ENCODE measurements at places on chromosomes 16 and 17.

DNA sequence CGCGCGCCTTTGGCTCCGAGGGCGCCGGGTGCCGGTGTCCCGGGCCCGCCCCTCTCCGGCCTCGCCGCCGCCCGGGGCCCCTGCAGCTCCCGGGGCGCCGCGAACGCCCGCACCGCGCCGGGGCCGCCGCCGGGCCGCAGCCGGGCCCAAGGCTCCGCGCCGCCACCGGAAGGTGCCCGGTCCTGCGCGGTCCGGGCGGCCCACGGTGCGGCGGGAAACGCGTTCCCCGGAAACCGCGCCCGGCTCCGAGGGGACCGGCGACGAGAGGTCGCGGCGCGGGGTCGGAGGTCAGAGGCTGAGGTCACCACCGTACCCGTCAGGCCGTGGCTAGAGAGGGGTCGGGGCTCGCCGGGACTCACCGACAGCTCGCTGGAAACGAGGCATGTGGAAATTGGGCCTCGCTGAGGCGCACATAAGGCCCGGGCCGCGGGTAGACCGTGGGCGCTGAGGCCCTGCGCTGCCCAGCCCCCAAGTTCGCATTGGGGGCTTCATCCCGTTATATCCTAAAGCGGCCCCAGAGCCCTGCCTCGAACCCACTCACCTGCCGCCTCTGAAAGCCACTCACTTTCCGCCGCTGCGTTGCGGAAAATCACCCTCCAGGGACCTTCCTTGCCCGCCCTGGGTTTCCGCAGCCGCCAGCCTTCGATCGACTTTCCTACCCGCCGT is at the start of gene DUS1L:
TSS of gene DUS1L (minus strand) at position 167 of the 666 bp plus-strand sequence. CDS start 745 bp downstream, outside the sequence.
- peak; percentile 61 for DNase-seq

- DNase-seq, result no peak
Measured at GRCh38 chr17:1486802-1487695, 5.4 kb downstream of the MYO1C start.

- DNase-seq, result no peak
Measured at GRCh38 chr17:18246109-18246725, 12.3 kb downstream of the FLII start.

- no peak for DNase-seq
Measured at GRCh38 chr16:73315645-73316044, 267.7 kb upstream of the ZFHX3 start.

DNA sequence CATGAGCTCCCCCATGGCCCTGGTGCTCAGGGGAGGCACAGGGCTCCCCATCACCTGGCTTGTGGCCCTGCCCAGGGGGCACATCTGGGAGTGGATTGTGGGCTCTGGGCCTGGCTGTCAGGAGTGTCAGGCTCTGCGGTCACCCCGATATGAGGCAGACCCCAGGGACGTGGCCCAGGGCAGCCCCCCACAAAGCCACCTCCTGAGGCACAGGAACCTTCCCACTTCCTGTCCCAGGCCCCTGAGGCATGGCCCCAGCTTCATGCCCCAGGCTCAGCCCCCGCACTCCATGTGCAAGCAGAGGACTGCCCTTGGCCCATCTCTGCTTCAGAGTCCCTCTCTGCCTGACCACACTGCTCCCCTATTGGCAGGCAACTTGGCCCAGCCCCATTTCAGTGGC is 160.3 kb downstream of the PCTP start:
- no peak for DNase-seq

DNA sequence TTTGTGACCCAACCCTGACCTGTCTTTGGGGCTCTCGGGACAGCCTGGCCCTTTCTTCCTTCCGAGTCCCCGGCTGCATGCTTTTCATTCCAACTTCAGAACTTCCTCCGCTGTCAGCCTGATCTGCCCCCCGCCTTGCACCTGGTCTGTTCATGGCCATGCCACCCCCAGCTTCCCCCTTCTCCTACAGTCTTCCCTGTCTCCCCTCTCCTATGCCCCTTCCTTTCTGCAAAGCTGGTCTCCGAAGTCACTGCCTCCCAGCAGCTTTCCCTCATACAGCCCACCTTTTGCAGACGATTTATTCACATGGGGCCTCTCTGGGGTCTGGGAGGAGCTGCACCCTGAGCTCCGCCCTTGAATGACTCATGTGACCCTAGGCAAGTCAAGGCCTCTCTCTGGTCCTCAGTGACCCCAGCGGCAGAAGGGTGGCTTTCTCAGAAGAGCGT is 47.1 kb upstream of the SDK2 start:
- no peak for DNase-seq

DNA sequence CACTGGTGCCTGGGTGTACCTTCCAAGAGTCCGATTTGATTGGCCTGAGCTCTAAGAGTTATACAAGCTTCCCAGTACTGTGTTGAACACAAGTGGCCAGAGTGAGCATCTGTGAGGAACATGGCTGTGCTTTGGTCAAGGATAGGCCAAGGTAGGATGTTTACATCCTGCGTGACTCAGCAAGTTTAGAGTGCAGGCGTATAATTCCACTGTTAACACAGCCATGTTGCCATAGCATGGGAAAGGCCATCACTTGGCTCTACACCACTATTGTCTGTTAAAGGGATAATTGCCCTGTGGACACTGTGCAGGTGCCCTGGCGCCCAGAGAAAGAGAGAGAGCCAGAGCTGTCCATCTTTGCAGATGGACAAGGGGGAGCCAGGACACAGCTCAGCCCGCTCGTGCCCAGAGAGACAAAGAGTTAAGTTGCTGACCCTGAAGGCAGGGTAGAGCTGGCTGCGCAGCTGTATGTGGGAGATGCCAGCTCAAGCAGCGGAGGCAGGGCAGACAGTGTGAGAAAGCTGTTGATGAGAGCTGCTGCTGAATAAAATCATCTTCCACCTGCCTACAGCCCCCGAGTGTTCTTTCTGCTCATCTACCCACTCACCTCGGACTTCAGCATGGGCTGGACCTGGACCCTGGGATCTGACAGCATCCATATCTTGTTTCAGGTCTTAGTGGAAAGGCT is 11.7 kb downstream of the CFAP52 start:
- no peak for DNase-seq

- DNase-seq, result no peak
Measured at GRCh38 chr17:8599351-8600011, 31.0 kb downstream of the MYH10 start.

- DNase-seq, result no peak
Measured at GRCh38 chr17:55285340-55286301, 20.9 kb downstream of the HLF start.

DNA sequence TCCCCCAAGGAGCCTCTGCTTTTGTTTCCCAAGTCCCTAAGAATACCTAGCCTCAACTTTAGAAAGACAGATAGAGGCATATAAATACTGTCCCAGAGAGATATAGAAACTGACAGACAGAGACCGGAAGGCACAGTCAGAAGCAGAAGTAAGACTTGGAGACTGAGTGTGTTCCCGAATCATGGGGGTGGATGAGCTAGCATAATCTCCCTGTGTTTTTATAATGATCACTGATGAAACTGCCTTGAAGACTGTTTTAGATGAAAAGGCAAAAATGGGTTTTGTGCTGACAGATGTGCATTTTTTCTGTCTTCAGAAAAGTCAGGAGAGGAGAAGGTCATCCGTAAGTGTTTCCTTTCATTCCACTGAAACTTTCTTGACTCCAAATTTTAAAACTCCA is 8.3 kb upstream of the PSMD3 start:
- no peak for DNase-seq

- no peak for DNase-seq
Measured at GRCh38 chr17:51347851-51348584, 87.7 kb downstream of the UTP18 start.

GRCh38 chr17:50576864-50577263 is 16.3 kb downstream of the CACNA1G start:
- DNase-seq, result no peak

DNA sequence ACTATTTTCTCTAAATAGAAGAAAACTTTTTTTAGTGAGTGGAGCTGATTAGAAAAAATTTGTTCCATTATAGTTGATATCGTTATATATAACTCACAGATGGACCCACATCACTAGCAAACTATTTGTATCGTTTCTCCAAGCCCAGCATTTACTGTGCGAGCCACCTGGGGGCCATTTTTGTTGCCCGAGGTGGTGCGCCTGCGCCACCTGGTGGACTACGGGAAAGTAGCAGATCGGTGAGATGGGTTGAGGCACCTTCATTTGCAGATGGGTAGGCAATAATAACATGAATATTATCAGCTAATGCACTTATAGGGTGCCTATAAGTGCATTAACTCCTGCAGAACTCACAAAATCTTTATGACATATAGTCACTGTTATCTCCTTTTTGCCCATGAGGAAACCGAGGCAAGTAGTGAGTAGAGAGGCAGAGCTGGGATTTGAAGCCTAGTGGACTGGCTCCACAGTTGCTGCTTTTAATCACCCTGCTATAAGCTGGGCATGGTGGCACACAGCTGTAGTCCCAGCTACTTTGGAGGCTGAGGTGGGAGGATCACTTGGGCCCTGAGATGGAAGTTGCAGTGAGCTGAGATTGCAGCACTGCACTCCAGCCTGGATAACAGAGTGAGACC is 23.2 kb upstream of the NTN1 start:
- DNase-seq, result peak; percentile 66

GRCh38 chr16:59604354-59604753 is 870.2 kb upstream of the GOT2 start:
- DNase-seq, result no peak

DNA sequence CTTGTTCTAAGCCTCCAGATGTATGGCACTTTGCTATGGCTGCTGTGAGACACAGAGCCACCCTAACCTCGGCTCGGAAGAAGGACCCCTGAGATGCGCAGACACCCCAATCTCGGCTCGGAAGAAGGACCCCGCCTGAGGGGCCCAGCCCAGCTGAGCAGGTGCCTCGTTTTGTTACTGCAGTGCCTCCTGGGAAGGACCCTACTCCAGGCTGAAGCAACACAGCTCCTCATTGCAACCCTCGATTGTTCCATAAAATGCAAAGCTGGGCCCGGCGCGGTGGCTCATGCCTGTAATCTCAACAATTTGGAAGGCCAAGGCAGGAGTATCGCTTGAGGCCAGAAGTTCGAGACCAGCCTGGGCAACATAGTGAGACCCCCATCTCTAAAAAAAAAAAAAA is 61.3 kb downstream of the C16orf95 start:
- no peak for DNase-seq

GRCh38 chr16:46800494-46800893 is 30.5 kb downstream of the C16orf87 start:
- no peak for DNase-seq

GRCh38 chr16:11107780-11108465 is 148.1 kb downstream of the SOCS1 start:
- no peak for DNase-seq

GRCh38 chr16:28163699-28164098 is 48.1 kb downstream of the XPO6 start:
- no peak for DNase-seq

- no peak for DNase-seq
Measured at GRCh38 chr17:62588109-62588508, 39.4 kb upstream of the MRC2 start.

DNA sequence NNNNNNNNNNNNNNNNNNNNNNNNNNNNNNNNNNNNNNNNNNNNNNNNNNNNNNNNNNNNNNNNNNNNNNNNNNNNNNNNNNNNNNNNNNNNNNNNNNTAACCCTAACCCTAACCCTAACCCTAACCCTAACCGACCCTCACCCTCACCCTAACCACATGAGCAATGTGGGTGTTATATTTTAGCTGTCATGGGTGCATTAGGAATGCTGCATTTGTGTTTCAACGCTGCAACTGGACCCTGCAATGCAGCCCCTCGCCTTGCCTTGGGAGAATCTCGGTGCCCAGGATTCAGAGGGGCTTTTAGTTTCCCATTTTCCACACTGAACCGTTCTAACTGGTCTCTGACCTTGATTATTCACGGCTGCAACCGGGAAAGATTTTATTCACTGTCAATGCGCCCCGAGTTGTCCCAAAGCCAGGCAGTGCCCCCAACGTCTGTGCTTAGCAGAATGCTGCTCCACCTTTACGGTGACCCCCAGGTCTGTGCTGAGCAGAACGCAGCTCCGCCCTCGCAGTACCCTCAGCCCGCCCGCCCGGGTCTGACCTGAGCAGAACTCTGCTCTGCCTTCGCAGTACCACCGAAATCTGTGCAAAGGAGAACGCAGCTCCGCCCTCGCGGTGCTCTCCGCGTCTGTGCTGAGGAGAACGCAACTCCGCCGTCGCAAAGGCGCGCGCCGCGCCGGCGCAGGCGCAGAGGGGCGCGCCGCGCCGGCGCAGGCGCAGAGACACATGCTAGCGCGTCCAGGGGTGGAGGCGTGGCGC is 43.3 kb downstream of the POLR3K start:
- peak; percentile 16 for DNase-seq

DNA sequence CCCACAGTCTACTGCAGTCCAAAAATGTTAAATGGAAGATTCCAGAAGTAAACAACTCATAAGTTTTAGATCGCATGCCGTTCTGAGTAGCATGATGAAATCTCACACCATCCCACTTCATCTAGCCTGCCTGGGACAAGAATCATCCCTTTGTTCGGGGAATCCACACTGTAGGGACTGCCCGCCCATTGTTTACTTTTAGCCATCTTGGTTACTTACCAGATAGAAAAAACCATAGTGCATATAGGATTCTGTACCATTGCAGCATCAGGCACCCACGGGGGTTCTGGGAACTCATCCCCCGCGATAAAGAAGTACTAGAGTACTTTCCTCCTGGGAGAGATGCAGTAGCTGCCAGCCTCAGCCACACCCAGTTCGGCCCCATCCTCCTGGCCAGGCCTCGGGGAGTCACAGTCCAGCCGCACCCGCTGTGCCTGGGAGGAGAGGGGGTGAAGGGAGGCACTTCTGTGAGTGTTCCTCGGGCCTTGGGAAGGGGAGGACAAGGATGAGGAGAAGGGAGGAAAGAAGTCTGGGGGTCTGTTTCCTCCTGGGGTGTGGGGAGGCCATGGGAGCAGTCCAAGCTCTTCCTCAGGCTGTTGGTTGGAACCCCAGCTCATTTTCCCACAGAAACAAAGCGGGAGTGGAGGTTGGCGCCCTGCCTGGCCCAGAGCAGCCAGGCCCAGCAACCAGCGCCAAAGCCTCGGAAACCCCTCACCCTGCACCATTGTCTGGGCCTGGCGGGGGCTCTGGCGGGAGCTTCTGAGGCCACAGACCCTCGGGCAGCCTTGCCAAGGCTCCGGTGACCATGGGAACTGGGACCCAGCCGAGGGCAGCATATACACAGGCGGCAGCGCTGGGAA is 8.9 kb downstream of the TRIM47 start:
- DNase-seq, result no peak

DNA sequence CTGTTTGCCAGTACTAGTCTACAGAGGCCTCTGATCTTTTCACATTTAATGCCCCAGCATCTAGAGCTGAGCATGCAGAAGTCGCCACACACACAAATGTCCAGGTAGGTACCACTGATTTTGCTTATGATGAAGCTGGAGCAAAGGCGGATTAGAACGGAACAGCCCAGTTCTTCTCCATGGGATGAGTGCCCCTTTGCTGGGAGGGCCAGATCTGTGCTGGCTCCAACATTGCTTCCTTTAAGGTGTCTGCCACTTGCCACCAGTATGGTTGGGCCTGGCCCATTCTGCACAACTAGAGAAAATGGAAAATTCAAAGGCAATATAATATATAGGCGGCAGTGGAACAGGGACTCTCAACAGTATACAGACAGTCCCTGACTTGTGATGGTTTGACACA is 2.2 kb upstream of the MNT start:
- no peak for DNase-seq

All from ACHN (cell line).